ENCODE measurements at places on chromosomes 4 and X.

DNA sequence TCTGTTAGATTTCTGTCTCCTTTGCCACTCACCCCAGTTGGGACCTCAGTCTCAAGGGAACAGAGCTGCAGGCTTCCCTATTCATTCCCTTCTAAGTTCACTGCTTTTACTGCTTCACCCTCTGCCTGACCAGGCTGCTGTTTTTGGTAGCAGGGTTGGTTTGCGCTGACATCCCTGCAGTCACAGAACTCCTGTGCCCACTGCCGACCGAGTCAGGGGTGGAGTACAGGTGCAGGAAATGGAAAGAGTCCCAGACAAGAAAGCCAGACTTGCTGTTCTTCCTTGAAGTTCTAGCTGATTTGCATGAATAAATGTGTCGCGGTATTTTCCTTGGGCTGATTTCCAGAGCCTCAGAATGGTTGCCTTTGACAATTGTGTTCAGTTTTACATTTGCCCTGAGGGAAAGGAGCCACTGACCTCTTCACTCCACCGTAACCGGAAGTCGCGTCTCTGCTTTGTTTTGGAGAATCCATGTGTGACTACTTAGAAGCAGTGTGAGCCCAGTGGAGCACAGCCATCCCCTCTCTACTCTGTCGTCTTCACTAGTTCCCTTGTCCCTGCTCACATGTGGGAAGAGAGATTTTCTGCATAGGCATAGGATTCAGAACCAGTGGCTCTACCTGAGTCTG is 84.8 kb downstream of the TNIP2 start:
- no peak for DNase-seq

DNA sequence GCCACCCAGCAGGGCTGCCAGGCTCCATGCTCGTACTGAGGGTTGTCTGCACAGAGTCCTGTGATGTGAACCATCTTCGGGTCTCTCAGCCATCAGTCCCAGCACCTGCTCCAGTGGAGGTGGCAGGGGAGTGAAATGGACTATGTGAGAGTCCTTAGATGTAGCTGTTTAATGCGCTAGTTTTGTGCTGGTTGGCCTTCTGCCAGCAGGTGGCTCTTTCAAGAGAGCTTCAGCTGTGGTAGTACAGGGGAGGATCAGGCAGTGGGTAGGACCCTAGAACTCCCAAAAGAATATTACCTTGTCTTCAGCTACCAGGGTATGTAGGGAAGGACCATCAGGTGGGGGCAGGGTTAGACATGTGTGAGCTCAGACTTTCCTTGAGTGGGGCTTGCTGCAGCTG is 1066.0 kb downstream of the GLUD2 start:
- DNase-seq: no peak

DNA sequence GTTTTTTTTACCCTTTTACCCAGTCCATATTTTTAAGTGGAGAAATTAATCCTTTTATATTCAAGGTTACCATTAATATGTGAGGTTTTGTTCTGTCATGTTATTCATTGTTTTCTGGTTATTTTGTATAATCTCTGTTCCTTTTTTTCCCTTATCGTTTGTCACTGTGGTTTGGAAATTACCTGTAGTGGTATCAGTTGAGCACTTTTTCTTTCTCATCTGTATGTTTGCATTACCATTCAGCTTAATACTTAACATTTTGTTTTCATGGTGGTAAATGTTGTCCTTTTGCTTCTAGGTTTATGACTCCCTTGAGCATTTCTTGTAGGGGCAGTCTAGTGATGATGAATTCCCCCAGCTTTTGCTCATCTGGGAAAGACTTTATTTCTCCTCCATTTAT is 6.6 kb downstream of the ETDC start:
- DNase-seq: no peak

- DNase-seq: no peak
Observed at GRCh38 chrX:150465326-150465725, 102.2 kb downstream of the MAMLD1 start.

DNA sequence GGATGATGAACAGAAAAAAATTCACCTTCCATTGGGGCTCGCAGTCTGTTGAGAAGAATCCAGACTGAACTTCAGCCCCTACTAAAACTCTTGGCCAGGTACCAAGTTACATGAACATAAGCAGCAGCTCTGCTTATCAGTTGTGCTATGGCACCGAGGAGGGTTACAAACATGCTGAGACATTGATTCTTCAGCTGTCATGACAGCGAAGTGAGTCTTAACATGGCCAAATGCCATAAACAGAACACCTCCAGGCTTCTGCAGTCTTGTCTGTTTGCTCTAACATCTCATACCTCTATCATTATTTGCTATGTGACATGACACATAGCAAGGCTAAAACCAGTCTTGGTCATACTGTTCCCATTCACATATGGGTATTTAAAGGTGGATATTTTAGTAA is 521.5 kb downstream of the GRID2 start:
- DNase-seq: peak; percentile 2

DNA sequence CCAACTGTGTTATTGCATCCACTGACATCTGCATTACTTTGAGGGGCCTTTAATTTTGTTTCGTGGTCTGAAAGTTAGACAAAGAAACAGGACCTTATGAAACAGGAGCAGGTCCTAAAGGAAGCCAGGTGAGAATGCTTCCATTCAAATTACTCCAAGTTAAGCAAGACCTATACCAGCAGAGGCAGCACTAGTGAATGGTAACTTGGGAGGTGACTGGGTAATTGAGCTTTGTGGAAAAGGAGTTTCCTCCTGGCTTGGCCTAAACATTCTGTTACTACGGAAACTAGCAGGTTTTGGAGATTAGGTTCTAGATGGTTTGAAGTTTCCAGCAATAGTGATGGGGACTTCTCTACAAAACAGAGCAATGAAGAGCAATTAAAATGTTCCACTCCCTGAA is 173.5 kb downstream of the NKX6-1 start:
- no peak for DNase-seq

DNA sequence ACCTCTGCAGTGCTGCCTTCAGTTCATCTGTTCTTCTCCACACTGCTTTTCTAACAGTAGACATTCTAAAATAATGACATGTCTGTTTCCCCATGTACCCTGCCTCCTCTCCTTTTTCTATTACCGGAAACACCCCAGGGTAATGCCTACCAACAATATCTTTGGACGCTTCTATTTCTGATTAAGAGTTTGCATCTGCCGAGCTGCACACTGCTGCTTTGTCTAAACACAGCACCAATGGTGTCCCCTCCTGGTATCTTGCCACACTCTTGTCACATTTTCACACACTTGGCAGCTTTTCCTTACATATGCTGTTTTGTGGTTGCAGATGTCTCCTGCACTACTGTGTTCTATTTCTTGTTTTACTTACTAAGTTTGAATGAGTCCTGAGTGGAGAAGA is 288.8 kb downstream of the GRIA2 start:
- DNase-seq: peak; percentile 69

GRCh38 chrX:152959626-152960025 is 34.3 kb downstream of the PNMA5 start:
- DNase-seq: no peak

DNA sequence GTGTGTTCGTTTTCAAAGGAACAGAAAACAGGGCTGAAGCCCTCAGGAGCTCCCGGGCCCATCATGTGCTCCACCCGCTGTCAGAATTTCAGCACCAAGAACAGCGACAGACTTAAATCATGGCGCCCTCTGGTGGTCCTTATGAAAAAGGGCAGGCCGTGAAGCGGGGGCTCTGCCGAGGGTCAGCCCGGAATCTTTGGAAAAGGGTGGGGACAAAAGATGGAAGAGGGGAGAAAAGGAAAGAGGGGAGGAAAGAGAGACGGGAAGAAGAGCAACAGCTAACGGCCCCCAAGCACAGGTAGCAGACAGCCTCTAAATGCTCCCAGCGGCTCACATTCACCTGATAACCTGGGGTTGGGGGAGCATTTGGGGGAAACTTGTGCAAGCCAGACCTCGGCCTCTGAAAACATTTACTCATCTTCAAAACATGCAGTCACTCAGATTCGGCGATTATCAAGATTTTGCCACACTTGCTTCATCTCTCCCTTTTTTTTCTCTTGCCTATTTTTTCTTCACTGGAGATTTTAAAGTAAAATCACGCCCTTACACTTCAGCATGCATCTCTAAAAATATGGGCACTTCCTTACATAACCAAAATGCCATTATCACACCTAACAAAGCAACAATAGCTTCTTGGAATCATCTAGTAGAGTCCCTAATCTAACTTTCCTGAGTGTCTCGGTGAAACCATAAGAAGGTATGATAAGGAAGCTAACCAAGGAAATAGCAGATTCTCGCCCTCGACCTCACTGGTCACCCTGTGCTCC is 28.1 kb upstream of the MAN2B2 start:
- peak; percentile 89 for DNase-seq

GRCh38 chr4:115233600-115233999 is 120.2 kb upstream of the NDST4 start:
- DNase-seq: no peak

DNA sequence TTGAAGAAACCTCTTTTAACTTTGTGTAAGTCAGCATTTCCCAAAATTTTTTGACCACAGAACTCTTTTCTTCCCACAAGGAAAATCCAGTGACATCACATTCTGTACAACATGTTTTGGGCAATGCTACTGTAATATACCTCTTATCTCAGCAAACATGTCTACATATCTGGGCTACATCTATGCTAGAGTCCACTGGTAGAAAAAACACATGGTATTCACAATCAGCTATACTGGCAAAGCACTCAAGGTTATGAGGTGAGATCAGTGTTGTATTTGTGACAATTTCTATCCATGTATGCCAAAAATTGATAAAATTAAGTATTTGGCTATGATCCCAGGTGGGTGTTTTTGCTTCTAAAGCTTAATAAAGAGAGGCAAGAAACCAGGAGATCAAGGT is 98.0 kb downstream of the ATP11C start:
- DNase-seq: no peak

- DNase-seq: no peak
Observed at GRCh38 chr4:23978002-23978401, 88.2 kb upstream of the PPARGC1A start.

DNA sequence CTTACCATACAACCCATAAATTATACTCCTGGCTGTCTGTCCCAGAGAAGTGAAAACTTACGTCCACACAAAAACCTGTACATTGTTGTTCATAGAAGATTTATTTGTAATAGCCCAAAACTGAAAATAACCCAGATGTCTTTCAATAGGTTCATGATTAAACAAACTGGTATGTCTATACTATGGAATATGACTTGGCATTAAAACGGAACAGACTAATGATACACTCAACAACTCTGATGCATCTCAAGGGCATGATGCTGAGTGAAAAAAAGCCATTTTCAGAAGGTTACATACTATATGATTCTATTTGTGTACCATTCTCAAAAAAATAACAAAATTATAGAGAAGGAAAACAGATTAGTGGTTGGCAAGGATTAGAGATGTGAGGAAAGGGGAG is 11.6 kb upstream of the MND1 start:
- DNase-seq: no peak

DNA sequence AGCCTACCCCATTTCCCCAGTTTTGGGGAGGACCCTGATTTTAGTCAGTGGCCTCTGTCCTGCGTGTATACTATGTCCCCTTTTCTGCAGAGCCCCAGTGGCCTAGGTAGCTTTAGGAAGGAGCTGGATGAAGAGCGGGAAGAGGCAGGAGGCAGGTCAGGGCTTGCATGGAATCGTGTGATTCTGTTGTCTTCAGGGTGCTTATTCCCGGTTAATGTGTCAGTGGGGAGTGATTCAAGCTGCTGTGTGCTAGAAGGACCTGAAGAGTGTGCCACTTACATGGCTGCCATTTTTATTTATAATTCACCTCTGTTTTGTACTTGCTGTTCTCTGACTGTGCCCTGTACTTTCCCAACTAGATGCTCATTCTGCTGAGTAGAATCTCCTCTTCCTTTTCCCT is 127.3 kb upstream of the AMOT start:
- no peak for DNase-seq

- DNase-seq: no peak
Observed at GRCh38 chrX:24343719-24344118, 16.7 kb upstream of the SUPT20HL1 start.

- DNase-seq: no peak
Observed at GRCh38 chr4:156560701-156561100, 410.9 kb downstream of the PDGFC start.

DNA sequence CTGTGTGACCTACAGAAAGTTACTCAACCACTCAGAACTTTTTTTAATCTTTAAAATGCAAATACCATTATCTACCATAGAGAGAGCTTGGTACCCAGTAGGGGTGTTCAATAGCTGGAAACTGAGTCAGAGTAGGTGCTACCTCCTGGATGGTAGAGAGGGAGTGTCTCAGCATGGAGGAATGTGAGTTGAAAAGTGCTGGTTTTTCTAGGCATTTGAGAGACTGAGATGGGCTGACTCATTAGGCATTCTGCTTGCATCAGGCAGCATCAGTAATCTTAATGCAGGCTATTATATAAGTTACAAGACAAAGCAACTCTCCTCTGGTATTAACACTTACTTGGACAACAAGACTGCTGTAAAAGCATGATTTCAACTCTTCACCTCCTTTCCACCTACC is 70.9 kb upstream of the ARHGEF9 start:
- DNase-seq: no peak

DNA sequence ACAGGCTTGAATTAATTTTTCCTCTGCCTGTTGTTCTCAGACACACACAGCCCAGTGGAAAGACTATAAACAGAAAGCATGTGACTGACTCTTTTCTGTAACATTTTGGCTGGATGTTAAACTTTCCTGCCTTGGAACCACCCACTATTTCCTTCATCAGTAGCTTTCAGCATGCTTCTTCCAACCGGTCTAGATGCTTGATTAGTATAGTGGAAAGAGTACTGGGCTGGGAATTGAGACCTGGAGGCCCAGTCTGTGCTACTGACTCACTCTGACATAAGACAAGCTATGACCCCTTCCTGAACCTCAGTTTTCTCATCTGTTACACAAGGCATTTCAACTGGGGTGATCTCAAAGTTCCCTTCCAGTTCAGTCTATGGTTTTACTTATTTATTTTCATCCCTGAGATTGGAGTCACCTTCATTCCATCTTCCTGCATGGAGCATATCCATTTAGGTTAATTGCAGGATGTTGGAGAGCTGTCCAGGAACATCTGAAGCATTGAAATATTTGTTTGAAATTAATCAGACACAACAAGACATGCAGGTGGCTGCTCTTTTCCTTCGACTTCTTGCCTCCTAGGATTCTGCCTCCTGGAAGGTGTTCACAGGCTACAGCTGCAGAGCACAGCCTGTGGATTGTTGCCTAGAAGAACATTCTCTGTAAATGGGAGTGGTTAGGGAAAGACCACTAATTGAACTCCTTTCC is 173.4 kb downstream of the RTL9 start:
- DNase-seq: peak; percentile 69

DNA sequence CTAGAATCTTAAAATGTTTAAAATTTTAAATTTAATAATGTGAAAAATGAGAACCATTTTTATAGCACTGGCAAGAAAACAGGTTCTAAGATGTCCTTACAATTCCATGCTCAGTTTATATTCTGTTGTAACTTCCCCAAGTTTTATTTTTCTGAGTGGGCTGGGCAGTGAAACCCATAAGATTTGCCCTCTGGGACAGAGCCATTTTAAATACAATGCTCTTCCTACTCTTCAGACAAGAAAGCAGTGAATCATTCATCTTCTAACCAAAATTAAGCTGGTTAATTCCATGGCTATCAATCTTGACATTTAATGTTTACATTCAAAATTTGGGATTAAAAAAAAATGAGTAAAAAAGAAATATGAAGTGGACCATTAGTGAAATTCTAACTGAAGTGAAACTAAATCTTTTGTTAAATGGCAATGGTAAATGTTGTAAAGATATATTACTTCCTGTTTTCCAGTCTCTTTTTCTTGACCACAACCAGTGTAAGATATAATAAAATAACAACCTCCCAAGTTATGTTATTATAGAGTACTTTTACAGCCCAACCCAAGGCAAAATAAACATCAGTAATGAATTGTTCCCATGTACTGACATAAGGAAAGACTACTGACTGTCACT is 37.2 kb upstream of the PTPN13 start:
- DNase-seq: no peak

GRCh38 chr4:168696826-168697225 is 200.0 kb downstream of the PALLD start:
- DNase-seq: no peak
